KBM-7 (cell line): ENCODE measurements at places on chromosomes 12 and 14.

DNA sequence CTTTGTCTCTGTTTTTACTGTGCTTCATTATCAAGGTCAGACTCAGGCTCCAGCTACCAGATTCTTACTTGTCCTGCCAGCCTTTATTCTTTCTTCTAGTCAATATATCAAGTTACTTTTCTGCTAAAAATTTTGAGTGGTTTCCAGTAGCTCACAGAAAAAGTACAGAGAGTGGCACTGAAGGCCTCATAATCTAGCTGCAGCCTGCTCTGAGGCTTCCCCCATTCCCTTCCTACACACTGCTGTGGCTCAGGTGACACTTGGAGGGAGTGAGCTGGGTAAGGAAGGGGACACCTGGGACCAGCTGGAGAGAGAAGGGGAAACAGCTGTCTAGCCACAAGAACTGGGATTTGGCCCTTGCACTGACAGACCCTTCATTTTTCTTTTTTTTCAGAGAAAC, 25.4 kb downstream of the TTC6 start:
- no peak for DNase-seq

DNA sequence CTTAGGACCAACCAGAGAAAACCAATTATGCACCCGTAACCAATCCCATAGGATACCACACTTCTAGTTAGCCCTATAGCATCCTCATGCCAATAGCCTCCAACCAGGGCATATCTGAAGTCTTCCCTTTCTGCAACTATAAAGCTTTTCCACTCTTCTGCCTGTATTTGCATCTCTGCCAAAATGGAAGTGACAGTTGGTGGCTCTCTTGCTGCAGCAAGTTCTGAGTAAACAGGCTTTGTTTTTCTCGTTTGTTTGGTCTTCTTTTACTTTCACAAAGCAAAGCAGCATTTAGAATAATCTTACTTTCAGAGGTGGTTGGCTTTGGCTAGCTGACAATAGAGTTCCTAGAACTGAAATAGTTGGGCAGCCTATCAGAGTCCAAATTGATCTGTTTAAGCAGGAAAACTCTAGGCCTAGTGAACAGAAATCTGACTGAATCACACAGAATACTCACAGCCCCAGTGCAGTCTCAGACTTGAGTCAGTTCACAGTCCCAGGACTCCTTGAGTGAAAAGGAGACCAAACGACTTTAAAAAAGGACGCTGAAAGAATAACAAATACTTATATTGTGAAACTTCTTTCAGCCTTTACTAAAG, 1029.7 kb upstream of the LRFN5 start:
- DNase-seq = no peak

DNA sequence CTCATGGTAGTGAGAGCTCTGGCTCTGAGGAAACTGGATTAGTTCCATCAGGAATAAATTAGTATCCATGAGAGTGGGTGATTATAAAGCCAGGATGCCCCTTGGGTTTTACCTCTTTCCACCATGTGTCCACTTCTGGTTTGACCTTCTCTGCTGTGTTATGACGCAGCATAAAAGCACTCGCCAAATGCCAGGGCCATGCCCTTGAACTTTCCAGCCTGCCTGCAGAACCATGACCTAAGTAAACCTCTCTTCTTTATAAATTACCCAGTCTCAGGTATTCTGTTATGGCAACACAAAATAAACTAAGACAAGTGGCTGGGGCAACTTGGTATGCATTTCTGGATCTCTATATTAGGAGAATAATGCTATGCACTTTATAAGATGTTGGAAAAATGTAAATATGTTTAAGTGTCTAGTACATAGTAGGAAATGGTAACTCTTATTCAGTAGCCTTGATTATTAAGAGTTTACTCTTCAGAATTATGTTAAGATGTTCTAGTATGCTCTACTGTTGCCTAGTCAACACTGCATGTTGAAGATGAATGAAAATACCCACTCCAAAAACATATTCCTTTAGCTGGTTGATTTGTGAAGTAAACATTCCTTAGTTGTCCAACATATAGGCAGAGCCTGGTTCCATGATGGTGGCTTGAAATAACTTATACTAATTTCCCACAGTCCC, 455.6 kb upstream of the TMPO start:
- DNase-seq = no peak

- DNase-seq = no peak
These were observed 365.6 kb downstream of the BCL11B start for GRCh38 chr14:98906123-98906995.

- DNase-seq = no peak
These were observed 42.5 kb upstream of the C14orf180 start for GRCh38 chr14:104536942-104537612.

DNA sequence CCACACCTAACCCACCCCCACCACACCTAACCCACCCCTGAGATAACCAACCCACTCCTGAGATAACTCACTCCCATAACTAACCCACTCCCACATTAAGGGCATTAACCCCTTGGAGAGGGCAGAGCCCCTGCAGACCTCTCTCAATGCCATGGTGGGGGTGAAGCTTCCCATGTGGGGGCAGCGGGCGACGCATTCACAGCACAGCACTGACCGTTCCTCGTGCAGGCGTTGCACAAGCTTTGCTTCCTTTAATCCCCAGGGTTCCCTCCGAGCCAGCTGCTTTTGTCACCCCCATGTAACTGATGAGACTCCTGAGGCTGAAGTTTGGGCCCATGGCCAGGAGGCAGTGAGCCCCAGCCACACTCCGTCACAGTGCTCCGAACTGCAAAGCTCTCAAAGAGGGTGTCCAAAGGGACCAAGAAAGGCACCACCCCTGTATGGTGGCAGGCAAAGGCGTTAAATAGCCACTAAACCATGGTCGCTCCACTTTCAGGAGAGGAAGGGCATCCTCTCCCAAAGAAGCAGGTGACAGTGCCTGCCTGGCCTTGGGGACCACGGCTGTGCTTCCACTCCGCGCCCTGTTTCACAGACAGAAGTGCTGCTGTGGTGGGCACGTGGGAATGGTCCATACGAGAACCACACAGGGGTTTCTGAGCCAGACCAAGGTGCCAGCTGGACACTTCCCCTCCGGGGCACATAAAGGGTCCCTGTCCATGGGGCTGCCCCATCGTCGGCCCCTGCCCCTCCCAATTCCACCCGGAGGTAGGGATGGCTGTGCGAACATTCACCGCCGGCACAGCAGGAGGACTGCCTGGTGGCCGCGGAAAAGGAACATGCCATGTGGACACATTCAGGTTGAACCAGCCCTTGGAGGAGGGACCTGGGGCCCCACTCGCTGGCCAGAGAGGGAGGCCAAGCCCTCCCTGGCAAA, 28.3 kb downstream of the GALNT9 start:
- DNase-seq = no peak

GRCh38 chr14:89842837-89843236, 111.7 kb downstream of the EFCAB11 start:
- no peak for DNase-seq

DNA sequence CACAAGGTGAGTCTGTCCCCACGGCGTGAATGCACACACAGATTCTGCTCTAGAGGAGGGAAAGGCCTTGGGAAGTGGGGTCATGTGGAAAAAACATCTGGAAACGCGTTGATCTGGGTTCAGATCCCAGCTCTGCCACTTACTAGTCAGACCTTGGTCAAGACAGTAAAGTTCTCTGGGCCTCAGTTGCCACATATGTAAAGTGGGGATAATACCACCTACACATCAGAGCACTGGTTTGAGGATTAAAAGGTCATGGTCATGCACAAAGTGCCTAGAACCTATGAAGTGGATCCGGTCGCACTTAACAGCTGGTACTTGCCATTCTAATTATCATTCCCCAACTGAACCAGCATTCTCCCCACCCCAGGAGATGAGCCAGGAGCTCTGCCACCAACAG, 4.7 kb downstream of the PLEKHG6 start:
- no peak for DNase-seq

DNA sequence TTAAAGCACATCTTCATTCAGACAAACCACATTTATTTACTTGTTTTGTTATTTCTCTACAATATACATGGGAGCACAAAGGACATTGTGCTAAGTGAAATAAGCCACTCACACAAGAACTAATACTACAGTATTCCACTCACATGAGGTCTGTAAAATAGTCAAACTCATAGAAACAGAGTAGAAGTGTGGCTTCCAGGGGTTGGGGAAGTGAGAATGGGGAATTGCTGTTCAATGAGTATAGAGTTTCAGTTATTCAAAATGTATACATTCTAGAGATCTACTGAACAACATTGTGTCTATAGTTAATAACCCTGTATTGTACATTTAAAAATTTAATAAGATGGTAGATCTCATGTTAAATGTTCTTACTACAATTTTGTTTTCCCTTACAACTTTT, 88.8 kb downstream of the ATXN7L3B start:
- no peak for DNase-seq

DNA sequence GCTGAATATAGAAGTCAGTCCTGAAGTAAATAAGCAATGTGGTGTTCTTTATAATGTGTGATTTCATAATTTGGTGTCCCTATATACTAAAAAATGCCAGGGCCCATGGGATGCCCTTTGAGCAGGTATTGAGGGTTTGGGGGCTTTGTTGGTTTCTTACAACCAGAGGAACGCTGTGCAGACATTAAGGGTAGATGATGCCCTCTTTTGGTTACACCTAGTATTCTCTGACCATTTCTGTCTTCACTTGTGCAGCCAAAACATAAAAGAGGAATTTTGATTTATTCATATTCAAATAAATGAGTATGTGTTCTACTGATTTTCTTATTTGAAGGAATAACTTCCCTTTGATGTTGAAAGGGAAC, 3.0 kb downstream of the LGR5 start:
- DNase-seq = no peak
